ENCODE measurements at places on chromosomes 1 and 21.

- no peak for DNase-seq
Observed at GRCh38 chr1:89757532-89757931, 63.3 kb upstream of the LRRC8D start.

GRCh38 chr1:201703621-201704438 is 125.1 kb upstream of the IPO9 start:
- DNase-seq = peak; percentile 31

DNA sequence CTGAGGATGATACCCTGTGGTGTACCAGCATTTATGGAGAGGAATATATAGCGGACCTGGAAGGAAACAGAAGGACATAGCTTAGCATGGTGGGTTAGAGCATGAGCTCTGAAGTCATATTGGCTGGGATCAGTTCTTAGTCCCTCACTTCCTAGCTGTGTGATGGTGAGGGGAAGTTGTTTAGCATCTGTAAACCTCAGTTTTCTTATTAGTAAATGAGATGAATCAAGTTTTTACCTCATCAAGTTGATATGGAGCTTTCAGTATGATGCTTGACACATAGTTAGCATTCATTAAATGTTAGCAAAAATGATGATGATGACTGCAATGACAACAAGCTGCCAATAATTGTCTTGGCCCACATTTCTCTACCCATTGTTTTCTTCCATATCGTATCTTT is 84.8 kb downstream of the NEK7 start:
- no peak for DNase-seq

- DNase-seq = no peak
Observed at GRCh38 chr1:104195395-104195794, 445.7 kb downstream of the AMY1C start.

- DNase-seq = no peak
Observed at GRCh38 chr1:207217778-207218511, 103.5 kb upstream of the CD55 start.

DNA sequence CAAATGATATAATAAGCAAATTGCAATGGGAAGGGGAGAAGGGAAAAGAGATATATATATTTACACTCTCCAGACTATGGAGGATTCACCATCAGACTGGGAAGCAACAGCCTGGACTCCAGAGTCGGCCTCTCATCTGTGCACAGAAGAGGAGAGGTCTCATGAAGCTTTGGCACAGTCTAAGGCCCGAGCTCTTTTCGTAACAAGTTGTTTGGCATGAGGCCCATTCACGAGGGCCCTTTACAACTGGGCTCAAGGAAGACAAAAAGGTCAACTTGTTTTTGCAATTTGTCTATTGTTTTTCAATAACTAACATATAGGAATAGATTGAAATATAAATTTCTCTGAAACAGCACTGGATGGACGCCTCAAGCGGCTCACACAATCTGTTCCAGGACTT is 66.7 kb upstream of the AJAP1 start:
- DNase-seq = no peak

DNA sequence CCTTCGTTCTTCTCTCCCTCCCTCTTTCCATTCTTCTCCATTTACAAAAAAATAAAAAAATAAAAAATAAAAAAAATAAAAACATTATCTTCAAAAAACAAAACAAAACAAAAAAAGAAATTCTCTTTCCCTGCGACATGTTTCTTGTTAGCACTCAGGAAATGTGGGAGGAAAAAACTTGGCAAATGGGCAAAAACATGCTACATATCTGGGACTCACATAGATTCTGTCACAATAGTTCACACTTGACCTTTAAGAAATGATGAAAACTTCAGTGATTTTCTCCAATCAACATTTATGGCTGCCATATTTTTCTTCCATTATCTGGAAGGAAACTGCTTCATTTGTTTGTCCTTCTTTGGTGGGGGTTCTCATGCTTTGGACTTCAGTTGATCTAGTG is 109.3 kb downstream of the PRKAB2 start:
- no peak for DNase-seq

DNA sequence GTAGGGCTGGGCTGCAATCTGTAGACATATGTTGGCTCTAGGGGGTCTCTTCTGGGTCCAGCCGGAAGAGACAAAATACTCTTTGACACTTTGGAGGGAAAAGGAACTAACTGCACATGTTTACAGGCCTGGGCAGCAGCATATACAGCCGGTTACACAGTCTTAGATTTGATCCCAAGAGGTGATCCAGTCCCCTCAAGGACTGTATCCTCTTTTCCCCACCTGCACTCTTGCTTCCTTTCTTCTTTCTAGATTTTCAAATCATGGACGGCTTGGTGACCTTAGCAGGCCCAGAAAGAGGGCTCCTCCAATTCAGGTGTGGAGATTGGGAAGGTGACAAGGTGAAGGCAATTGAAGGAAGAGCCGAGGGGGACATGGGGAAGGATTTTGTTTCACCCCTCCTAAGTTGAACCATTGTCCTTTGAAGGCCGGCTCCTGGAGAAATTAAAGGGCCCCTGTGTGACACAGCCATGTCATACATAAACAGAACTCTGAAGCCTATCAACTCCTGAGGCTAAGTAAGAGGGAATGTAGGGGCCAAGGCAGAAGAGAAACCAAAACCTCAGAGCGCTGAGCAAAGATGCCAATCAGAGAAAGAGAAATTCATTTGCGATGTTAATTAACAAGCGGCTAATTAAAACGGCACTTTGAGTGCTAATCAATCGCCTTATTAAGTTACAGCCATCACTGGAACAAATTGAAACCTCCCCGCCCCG is 5.9 kb upstream of the BARHL2 start:
- DNase-seq = no peak

GRCh38 chr1:230283678-230284077 is 142.5 kb downstream of the PGBD5 start:
- no peak for DNase-seq

- DNase-seq = no peak
Observed at GRCh38 chr1:239011382-239011781, 375.0 kb upstream of the CHRM3 start.

DNA sequence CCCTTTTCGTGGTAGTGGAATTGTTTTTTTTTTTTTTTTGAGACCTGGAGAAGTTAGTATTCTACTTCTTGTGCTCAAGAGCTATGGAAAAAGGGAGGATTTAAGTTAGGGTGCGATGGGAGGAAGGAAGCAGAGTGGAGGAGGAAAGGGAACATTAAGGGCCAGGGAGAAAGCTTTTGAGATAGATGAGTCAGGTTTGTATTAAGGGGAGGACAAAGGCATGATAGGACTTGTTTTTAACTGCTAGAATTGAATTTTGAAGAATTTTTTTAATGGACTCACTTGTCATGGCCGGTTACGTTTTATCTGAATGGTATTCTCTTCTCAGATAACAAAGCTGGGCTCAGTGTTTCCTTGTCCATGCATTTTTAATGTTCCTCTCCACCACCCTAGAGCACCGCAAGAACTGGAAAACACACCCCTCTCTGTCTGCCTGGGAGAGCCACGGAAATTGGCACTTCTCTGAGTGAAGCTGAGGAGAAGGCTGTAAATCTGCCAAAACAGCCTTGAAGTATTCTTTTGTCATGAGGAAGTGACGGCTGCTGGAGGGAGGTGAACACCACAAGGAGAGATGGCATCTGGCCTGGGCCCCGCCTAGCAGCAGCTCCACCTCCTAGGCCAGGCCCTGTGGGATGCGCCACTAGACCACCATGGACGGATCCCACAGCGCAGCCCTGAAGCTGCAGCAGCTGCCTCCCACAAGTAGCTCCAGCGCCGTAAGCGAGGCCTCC is 3.5 kb downstream of the NIPAL3 start:
- DNase-seq = peak; percentile 86

DNA sequence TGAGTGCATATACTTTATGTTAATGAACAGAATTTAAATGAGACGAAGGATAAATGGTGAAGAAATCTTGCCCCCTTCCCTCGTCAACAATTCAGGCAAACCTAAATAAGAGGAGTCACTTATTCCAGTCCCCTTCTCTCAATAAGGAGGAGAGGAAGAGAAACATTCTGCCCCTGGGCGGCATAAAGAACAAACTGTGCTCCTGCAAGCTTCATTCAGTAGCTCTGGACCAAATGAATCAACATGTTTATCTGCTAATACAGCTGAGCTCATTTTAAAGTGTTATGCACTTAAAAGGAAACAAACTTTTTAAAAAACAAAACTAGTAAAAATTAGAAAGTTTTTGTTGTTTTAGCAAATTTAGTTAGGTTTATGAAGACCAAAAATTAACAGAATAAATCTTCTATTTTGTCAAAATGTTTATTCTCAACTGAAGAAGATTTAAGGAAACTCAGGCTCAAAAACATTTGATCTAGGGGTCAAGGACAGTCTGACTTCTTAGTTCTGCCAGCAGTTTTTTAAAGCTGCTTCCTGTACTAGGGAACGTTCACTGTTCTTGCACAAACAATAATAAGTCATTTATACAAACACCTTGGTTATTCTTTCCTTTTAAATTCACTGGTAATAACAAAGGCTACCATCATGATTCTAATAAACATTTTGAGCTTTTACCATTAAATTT is 58.3 kb downstream of the AKT3 start:
- DNase-seq = no peak

DNA sequence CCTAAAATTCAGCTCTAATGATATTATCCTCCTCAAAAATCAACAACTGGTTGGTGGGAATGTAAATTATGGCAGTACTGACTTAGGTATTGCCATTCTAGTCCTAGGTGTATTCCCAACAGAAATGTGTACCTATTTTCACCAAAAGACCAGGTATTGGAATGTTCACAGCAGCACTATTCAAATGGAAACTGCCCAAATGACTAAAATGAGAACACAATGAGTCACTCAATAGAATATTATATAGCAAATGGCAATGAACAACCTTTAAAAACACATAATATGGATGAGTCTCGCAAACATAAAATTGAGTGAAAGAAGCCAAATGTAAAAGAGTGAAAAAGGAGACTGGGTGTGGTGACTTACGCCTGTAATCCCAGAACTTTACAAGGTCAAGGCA is 44.9 kb downstream of the GADD45A start:
- no peak for DNase-seq

DNA sequence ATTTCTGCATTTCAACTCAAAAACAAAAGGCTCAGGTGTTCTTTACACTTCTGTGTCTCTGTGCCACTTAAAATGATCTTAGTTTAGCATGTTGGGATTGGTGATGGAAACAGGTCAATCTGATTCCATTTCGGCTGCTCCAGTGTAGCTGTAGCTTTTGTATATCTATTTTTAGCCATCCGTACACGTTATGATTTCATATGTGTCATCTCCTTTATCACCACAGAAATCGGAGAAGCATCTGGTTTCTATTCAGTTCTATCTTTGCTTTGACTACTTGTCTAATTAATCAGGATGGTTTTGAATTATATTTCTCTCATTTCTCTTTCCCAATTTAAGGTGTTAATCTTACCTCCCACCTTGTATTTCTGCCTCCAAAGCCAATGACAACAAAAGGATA is 41.1 kb downstream of the RGS21 start:
- DNase-seq = no peak

DNA sequence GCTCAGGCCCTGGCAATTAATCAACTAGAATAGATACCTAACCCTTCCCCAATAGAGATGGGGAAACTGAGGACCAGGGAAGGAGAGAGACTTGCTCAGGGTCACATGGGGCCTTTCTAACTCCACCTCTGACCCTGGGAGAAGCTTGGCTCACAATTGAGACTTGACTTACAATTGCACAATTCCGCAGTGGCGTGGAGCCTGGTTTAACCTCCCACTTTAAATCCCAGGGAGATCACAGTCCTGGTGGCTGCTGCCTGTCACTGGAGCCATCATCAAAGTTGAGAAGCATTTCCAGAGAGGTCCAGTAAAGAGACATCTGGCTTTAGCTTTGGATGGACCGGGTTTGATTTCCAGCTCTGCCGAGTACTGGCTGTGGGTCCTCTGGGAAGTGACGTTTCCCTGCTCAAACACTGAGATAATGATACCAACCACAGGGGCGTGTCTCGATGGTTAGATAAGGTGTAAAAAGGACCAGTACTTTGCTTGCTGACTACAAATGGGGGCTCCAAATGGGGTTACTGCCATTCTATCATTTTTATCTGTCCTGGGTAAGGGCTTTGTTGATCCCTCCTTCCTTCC is 39.3 kb downstream of the TRIM62 start:
- DNase-seq = no peak

DNA sequence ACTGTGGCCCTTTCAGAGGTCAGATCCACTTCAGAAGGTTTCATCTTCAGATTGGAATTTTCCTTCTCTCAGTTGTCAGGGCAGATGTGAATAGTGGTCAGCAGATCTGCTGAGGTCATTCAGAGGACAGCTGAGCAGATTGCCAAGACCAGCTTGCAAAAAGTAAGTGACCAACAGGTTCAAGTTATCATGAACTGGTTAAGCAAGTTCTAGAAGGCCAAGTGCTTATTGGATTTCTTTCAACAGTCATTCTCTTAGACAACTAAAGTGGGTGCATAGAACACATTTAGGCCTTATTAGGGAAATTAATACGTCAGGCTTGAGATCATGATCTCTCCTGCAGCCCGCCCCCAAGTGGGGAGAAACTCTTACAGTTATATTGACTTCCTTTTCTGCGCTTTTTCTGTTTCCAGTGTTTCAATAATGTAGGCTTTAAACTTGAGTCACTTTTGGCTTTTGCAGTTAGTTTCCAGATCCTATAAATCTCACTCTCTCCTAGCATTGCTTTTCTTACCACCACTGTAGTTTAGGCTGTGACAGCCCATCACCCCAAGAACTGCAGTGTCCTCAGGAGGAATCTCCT is 96.4 kb downstream of the C1orf21 start:
- DNase-seq = no peak

GRCh38 chr1:55235722-55236121 is 20.6 kb upstream of the USP24 start:
- DNase-seq = no peak

DNA sequence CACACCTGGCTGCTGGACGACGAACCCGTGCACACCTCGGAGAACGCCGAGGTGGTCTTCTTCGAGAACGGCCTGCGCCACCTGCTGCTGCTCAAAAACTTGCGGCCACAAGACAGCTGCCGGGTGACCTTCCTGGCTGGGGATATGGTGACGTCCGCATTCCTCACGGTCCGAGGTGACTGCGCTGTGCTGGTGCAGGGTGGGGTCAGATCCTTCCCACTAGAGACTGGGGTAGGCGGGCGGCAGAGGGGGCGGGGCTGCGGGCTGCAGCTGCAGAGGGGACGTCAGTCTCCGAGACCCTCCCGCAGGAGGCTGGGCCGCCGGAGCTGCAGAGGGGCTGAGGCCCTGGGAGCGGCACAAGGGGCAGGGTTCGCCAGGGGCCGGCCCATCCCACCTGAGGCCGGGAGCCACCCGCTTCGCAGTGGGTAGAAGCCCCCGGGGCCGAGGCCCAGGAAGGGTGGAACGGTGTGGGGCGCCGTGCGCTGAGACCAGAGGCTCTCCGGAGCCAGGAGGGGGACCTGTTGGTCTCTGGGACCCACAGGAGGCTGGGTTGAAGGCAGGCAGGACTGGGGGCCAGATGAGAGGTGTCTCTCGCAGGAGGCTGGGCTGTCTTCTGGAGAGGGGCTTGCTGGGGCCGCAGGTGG is 90.6 kb downstream of the TRIM11 start:
- DNase-seq = no peak
